ENCODE measurements at places on chromosomes 5 and 9.
A peak's percentile ranks its signal among the peaks of the same experiment; 100 is the strongest.

- DNase-seq, result no peak
Measured at GRCh38 chr5:104965006-104965405, 1402.4 kb upstream of the NUDT12 start.

- no peak for DNase-seq
Measured at GRCh38 chr5:159783726-159784247, 132.5 kb upstream of the ADRA1B start.

GRCh38 chr5:6704361-6704851 lies 8.8 kb upstream of the TENT4A start:
- peak; percentile 40 for DNase-seq

DNA sequence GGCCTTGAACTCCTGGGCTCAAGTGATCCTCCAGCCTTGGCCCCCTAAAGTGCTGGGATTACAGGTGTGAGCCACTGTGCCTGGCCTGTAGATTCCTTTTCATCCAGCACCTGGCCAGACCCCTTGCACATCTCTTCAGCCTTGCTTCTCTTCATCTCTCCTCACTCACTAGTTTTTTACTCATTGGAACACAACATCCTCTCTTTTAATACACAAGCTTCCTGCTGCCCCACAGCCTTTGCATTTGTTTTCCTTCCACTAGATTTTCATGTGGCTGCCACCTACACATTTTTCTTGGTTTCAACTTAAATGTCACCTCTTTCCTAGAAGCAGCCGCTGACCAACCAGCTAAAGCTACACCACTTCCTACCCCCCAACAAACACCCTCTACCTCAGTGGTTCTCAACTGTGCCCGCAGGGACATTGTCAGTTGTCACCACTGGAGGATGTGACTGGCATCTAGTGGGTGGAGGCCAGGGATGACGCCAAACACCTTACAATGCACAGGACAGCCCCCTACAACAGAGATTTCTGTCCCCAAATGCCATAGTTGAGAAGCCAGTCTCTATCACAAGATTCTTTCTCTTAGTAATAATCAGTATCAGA lies 33.7 kb downstream of the HAVCR1 start:
- no peak for DNase-seq

- DNase-seq, result no peak
Measured at GRCh38 chr9:15243081-15243480, 63.9 kb downstream of the TTC39B start.

DNA sequence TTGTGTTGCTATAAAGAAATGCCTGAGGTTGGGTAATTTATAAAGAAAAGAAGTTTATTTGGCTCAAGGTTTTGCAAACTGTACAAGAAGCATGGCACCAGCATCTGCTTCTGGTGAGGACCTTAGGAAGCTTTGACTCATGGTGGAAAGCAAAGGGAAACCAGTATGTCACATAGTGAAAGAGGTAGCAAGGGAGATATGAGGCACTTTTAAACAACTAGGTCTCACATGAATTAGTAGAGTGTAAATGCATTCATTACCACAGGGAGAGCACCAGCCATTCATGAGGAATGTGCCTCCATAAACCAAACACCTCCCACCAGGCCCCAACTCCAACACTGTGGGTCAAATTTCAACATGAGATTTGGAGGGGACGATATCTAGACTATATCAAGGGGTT lies 40.8 kb downstream of the OR2Y1 start:
- DNase-seq, result no peak

DNA sequence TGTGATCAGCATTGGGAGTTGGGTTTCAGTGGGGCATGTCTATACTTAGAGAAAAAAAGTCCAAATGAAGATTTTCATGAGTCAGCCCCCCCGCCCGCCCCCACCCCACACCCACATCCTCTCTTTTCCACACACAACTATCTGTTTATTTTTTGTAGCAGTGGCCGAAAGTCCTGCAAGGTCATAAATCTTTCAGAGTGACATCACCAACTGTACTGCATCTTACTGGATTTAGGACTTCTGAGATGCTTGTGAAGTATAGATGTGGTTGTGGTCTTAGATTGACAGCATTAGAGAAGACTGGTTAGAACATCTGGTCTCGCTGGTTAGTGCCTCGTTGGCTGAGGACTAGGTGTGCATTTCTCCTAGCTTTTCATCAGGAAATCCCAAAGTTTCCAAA lies 7.3 kb upstream of the ROPN1L start:
- DNase-seq, result no peak

- no peak for DNase-seq
Measured at GRCh38 chr5:135156715-135157404, 122.8 kb upstream of the PITX1 start.

DNA sequence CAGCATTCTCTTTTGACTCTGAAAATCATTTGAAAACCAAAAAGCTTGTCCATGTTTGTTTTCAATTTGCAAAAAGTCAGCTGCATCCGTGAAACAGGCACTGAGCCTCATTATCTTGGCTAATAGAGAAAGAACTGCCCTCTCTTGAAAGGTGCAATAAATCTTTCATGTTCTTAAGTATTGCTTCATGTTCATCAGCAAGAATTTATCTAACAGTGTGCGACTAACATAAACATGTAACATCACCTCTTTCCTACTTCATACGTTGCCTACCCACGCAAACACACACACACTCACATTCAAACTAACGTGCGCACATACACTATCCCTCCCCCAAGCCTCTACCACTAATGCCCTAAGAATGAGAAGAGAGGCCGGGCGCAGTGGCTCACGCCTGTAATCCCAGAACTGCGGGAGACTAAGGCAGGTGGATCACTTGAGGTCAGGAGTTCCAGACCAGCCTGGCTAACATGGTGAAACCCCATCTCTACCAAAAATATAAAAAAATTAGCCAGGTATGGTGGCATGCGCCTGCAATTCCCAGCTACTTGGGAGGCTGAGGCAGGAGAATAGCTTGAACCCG lies 629.7 kb upstream of the ZNF608 start:
- no peak for DNase-seq

DNA sequence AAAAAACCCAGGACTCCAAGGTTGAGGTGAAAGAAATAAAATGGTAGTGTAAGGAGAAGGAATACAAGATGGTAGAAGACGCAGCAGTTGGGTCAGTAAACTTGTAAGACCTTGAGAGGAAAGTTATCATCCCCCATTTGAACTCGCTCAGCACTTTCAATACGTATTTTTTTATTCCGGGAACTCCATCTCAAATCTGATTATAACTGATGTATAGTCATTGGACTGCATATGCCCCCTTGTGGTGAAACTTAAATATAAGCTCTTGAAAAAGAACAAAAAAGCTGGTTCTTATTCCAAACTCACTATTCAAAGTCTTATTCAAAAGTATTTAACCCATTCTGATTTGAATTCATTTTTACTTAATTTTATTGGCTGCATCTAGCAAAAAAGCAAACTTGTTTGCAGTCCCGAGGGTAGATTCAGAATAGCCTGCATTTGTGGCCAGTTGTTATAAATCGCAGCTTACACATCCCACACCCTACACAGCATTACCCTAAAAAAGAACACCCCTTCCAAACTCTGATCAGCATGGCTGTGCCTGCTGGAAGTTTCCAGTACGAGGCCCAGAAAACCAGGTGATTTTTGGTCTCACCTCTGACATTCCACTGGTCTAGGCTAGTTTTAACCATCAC lies 118.0 kb downstream of the ESM1 start:
- DNase-seq, result no peak

- DNase-seq, result no peak
Measured at GRCh38 chr5:175448276-175448675, 4.3 kb upstream of the DRD1 start.

GRCh38 chr5:68683632-68684036 lies 410.2 kb upstream of the SLC30A5 start:
- DNase-seq, result peak; percentile 71

DNA sequence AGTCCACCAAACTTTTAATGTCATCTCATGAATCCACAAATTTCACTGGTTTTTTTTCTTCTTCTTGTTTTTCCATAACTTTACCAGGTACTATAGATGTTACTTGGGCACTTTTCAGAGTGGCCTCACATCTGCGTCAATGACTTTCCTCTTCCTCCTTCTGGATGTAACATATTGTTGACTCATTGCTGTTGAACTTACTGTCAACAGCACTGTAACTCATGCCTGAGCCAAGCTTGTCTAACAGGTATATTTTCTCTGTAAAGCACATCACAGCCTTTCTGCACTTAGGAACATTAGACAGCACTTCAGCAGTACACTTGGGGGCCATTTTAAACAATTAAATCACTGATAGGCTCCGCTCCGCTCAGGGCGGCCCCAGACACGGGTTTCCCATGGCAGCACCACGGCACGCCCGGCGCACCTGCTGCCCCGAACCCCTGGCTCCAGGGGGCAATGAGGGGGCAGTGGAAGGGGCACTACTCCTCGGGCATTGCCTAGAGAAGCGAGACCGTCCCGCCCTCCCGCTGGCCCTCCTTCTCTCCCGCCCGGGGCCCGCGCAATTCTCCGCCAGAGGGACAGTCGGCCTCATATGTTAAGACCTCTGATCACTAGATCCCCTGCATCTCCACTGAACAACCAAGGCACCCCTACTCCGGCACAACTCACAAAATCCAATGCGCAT lies 41.9 kb upstream of the SPATA31C2 start:
- DNase-seq, result no peak

DNA sequence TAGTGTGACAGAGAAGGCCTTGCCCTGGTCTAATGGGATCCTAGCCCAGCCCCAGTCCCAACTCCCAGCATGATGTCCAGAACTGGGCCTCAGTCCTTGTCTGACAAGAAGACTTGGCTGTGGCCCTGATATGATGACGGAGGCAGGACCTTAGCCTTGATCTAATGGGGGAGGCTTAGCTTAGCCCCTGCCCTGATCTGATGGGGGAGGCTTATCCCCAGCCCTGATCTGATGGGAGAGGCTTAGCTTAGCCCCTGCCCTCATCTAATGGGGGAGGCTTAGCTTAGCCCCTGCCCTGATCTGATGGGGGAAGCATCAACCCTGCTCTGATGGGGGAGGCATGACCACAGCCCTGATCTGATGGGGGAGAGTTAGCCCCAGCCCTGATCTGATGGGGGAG lies 3.7 kb downstream of the PKN3 start:
- DNase-seq, result no peak

- DNase-seq, result no peak
Measured at GRCh38 chr5:166014256-166014655, 2277.2 kb upstream of the WWC1 start.

GRCh38 chr5:132962429-132963021 lies 909 bp downstream of the AFF4 start:
- DNase-seq, result no peak

- no peak for DNase-seq
Measured at GRCh38 chr9:127214421-127215267, 49.9 kb upstream of the GARNL3 start.

All from HS-27A (cell line).